ENCODE measurements at places on chromosomes 5 and 9.

DNA sequence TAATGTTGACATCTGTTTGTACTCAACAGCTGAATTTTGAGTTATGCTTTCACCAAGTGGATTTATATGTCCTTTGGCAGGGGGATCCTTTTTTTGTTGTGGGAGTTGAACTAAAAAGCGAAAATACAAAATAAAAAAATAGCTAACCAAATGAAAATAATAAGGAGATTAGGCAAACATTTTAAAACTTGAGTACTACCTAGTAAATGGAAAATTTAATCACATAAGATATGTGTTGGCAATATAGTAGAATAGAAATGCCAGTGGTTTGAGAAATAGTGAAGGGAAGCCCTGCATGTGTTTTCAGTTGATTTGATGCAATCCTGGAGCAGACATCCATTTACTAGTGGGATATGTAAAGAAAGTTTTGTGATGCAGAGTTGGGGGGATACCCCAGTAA, 98.0 kb downstream of the RASGRF2 start:
- DNase-seq, result no peak

DNA sequence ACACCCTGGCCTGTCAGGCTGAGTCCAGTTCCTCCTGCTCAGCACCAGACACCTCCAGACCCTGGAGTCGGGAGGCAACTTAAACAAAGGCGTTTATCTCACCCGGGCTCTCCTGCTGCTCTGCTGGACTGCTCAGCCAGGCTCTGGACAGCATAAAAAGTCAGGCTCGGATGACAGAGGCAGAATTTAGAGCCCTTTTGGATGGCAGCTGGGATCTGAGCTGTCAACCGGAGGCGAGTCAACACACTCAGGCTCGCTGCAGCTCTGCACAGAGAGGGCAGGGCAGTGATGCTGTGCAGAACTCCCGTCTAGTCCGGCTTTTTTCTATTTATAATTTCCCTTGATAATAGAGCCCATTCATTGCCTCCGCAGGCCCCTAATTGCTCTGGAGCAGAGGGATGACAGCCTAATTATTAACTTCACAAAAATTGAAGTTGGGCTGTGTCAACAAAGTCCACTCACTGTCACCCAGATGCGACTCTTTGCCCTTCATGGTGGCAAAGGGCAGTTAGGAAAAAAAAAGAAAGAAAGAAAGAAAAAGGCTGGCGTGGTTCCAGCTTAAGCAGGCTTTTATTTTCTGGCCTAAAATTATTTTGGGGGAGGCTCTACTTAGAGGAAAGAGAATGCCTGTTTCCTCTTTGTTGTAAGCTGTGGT, 37.6 kb downstream of the STC2 start:
- no peak for DNase-seq

DNA sequence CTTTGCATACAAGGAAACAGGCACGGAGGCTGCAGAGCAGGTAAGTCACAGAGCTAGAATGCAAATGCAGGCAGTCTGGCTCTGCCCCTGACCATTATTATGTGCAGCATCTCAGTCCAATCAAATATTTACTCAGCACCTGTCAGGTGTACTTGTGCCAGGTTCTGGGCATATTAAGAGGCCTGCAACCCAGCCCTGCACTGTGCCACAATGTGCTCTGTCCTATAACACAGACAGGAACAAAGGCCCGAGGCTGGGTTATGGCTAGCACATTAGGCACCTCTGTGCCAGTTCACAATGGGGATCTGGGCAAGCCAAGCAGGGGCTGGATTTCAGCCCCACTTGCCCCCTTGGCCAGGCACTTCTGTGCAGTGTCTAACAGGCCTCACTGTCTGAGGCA, 14.0 kb downstream of the ARL15 start:
- no peak for DNase-seq

GRCh38 chr5:136279314-136279713, 86.0 kb downstream of the TRPC7 start:
- DNase-seq, result no peak

DNA sequence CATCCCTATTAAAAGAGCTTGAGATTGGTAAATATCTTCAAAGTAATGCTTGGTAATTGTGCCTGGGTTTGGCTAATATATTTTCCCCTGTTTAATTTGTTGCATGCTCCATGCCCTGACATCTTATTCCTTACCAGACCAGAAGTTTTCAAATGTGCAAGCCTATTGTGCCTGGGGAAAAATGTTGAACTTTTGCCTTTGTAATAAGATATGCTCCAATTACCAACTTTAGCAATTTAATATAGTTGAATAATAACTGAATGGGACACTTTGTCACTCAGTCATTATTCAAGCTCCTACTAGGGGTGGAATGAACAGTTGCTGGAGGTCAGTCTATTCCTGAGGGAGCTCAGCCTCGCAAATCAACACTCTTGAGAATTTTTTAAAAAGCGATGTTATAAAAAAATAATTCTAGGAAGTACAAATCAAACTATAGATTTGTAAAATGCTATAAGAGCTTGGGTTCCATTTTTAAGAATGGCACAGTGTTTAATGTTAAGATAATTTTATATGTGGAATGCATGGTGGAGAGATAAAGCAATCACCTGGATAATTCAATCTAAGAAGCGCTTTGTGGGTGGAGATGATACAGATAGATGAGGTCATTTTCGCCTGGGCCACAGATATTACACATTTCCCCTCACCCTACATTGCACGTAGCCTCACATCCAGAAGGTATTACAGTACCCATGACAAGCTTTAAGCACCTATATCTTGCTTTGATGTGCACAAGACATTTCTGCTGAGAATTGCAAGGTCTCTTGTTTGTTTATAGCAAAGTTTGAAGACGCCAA, 231.8 kb downstream of the PIK3R1 start:
- DNase-seq, result no peak

- DNase-seq, result no peak
Measured at GRCh38 chr5:107913494-107913893, 242.8 kb upstream of the EFNA5 start.

GRCh38 chr5:135487839-135488514, 35.8 kb upstream of the TIFAB start:
- DNase-seq, result no peak

DNA sequence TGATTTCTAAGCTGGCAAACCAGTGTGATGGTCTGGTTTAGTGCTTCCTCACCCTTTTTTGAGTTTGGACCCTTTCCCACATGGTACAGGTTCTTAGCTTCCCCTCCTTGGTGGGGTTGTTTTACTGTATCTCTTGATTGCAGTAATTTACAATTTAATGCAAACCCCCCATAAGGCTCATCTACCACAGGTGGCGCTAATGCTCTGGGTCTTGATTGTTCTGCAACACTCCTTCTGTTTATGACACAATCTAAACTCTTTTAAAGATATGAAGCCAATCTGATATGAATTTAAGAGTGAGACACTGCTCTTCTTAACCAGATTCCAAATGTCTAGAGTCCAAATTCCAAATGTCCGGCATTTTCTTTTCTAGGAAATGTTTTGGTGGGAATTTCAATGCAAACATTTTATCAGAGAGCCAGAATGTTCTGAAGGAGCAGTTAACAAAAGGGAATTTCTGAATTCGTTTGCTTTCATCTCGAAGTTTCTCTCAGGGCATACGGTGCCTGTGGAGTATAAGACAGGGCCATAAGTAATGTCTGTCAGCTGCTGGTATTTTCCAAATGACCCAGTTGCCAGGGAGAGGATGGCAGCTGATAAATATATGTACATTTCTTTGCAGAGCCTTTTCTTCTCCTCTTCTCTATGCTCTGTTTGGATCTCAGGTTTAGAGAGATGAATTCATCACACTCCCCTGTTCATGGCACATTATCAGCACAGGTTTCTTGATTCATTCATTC, 246.8 kb downstream of the ARHGAP26 start:
- no peak for DNase-seq

DNA sequence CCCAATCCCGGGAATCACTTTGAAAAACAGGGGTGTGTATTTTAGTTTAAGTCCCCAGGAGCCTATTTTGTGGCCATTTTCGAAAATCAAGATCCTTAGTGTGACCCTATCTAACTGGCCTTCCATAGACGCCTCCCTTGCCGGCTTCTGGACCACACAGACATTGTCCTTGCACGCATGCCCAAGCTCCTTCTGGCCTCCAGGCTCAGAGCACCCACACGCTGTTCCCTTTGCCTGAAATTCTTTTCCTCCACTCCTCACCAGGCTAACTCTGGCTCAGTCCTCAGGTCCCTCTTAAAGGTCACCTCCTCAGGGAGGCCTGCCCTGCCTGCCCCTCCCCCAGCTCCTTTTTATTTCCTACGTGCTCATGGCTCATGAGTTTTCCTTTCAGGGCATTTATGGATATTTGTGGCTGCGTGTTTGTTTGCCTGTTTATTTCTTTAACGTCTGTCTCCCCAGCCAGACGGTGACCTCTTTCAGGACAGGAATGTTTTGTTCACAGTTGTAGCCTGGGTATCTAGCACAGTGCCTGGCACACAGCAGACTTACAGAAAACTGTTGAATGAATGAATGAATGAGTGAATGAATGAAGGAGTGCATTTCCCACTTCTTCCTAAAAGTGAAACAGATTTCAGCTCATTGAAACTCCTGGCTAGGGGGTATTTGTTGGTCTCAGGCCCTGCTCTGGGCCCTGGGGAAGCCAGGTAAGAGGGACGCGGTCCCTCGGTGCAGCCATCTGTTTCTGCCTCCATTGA, 79.1 kb upstream of the IER5L start:
- no peak for DNase-seq

DNA sequence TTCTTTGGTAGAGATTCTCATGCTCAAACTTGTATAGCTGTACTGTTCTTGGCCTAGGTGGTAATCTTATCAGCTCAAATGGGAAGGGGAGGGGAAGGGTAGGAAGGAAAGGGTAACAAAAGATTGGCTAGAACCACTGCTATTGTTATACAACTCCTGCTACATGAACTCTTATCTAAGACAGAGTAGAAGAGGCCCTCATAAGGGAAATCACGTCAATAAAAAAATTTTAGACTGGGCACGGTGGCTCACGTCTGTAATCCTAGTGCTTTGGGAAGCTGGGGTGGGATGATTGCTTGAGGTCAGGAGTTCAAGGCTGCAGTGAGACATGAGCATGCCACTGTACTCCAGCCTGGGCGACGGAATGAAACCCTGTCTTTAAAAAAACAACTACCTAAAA, 15.9 kb downstream of the STOM start:
- DNase-seq, result no peak

- DNase-seq, result no peak
Measured at GRCh38 chr9:28101509-28101908, 528.2 kb upstream of the C9orf72 start.

- DNase-seq, result no peak
Measured at GRCh38 chr5:133990396-133990795, 14.4 kb downstream of the VDAC1 start.

DNA sequence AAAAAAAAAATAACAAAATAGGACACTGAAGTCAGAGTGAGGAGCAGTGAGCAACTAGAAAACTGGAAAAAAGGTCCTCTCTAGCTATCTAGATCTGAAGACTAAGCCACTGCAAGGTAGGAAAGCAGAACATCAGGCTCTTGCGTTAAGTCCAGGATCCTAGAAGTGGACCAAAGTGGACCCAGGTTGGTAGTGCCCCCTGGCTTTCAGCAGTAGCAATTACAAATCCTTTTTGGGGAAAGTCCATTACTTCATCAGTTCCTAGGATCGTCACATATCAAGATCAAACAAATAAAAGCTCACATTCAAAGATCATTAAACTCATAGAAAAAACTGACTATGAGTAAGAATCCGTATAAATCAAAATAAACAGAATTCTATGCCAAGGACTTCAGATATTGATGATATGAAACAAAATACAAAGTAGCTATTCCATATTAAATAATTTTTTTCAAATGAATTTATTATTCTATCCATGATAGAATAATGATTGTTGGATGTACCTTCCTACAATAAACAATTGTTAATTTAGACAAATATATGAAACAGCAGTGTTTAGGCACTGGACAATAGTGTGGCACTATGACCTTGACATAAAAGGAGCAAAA, 6.5 kb upstream of the RICTOR start:
- DNase-seq, result no peak

GRCh38 chr5:156230887-156231286, 96.1 kb upstream of the SGCD start:
- no peak for DNase-seq

DNA sequence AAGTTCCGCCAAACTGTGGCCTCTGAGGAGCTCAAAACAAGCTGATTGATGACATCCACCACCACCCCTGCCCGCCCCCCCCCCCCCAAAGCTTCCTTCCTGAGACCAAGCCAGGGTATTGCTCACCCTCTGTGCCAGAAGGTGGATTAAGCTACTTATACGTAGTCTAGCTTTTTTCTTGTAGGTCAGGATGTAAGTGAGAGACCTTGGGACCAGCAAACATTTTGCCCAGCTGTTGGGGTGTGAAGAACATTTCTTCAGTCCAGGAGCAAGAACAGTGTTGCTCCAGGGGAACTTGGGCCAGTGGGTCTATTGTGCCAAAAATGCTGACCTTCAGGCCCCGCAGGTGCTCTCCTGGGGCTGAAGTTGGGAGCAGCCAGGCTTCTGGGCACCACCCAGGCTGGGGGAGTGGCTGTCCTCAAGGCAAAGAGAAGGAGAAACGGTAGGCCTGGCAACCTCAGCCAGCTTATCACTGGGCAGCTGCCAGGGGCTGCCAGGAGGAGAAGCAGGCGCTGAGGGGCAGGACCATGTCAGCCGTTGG, 18.0 kb downstream of the NEURL1B start:
- peak; percentile 62 for DNase-seq

- no peak for DNase-seq
Measured at GRCh38 chr9:82563094-82563493, 499.8 kb downstream of the RASEF start.

DNA sequence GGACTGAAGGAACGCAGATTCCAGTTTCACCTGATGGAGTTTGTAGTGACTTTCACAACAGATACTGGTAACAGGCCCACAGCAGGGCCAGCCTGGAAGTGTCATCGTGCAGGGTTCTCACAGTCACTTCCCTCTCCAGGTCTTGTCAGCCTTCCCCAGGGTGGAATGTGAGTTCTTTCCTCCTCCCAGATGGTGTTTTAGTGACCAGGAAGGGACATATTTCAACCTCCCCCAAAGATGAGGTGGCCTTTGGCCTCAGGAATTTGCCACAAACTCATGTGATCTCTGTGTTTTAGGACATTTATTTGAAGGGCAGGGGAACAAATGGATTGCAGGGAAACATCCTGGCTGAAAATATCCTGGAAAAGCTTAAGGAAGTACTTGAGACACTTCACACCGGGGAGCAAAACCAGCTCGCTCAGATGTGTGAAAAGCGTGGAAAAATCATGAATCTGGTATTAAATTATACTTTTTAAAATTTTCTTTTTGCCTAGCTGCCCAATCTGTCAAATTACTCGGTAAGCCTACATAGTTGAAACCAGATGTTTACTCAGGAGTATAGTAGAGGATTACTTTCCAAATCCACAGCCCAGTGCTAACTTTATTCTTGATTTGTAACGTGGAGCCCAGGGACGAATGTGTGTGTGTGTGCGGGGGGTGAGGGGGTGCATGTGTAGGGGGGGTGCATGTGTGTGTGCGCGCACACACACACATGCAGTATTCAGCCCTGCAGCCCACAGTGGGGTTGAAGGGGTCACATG, 66.8 kb downstream of the PTPDC1 start:
- DNase-seq, result no peak

GRCh38 chr9:37025823-37026112, 8.3 kb downstream of the PAX5 start:
- no peak for DNase-seq

Data from KG1 (cell line).